Dermis microvascular lymphatic vessel endothelial cell (primary cell): ENCODE measurements at places on chromosomes 12 and 14. TPM values are rescaled to one million over a fixed set of nuclear protein-coding genes. Genes with fewer than 3 reads are reported as not detected.

RASSF9 gene
- 5.6 and 7.7 TPM in 2 replicates for total RNA-seq

SRRM4 gene
- not detected in 2 replicates for total RNA-seq

KLRC4 gene
- not detected in 2 replicates for total RNA-seq

GNG2 gene
- 4.6 and 9.4 TPM in 2 replicates for total RNA-seq

KIAA0586 gene
- 15.2 and 17.1 TPM in 2 replicates for total RNA-seq

CD163L1 gene
- total RNA-seq: 16.0 and 23.6 TPM in 2 replicates

HOXC4 gene
- not detected in 2 replicates for total RNA-seq

TMEM132C gene
- not detected in 2 replicates for total RNA-seq

LALBA gene
- not detected in 2 replicates for total RNA-seq

NFE2 gene
- total RNA-seq: not detected in 2 replicates

PRR13 gene
- total RNA-seq: 14.2 and 15.8 TPM in 2 replicates

PEBP1 gene
- 148 and 167 TPM in 2 replicates for total RNA-seq

STXBP6 gene
- 4.5 and 34.5 TPM in 2 replicates for total RNA-seq
